ENCODE measurements at places on chromosomes 16 and 17.
A peak's percentile ranks its signal among the peaks of the same experiment; 100 is the strongest.

DNA sequence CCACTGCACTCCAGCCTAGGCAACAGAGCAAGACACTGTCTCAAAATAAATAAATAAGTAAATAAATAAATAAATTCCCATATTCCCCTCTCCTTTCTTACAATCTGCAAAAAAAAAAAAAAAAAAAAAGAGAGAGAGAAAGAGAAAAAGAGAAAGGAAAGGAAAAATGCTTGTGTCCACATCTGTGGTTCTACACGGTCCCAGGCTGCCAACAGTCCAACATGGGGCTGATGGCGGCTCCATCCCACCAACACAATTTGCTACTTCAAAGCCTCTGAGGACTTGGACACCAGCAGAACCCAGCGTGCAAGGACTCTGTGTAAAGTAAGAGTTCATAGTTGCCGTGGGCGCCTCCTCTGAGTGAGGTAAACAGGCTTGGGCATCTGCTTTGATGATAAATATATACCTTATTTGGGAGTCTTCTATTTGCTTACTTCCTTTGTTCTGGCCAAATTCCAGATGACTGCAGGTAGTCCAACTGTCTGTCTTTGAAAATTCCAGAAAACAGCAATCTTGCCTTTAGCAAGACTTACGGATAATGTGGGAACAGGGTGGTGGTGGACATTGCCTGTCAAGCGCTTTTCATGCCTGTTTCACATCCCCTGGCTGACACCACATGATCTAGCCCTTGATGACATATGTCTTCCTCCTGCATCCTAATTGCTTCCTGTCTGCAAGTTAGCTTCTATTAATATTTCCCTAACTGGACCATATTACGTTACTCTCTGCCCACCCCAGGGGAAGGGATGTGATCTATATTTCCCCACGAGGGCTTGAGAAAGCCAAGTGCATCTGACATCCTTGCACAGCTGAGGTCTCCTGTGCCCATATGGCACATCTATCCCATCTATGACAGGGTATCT is 10.1 kb downstream of the LITAF start:
- DNase-seq: peak; percentile 56

- DNase-seq: no peak
Observed at GRCh38 chr17:48800626-48801217, 16.3 kb downstream of the TTLL6 start.

GRCh38 chr17:35998756-35999155 is 2.6 kb downstream of the CCL15 start:
- no peak for DNase-seq

DNA sequence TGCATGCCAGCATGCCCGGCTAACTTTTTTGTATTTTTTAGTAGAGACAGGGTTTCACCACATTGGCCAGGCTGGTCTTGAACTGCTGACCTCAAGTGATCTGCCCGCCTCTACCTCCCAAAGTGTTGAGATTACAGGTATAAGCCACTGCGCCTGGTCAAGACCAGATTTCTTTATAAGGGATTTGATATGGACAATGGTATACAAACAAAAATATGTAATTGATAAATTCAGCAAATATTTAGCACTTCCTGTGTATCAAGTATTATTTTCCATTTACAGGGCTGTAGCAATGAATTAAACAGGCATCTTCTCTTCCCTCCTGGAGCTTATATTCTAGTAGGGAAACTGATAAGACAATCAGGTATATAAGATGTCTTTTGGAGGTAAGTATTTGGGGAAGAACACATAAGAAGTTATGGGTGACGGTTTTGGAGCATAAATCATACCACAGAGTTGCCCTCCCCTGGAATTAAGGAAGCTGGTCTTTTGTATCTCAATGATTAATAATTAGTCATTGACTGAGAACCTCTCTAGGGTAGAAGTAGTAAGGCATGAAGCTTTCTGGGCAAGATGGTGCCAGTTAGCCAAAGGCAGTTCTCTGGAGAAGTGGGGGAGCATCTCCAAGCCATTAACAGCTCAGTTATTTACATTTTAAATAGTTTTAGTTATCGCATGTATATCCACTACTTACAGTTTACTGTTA is 35.8 kb downstream of the TANC2 start:
- no peak for DNase-seq

DNA sequence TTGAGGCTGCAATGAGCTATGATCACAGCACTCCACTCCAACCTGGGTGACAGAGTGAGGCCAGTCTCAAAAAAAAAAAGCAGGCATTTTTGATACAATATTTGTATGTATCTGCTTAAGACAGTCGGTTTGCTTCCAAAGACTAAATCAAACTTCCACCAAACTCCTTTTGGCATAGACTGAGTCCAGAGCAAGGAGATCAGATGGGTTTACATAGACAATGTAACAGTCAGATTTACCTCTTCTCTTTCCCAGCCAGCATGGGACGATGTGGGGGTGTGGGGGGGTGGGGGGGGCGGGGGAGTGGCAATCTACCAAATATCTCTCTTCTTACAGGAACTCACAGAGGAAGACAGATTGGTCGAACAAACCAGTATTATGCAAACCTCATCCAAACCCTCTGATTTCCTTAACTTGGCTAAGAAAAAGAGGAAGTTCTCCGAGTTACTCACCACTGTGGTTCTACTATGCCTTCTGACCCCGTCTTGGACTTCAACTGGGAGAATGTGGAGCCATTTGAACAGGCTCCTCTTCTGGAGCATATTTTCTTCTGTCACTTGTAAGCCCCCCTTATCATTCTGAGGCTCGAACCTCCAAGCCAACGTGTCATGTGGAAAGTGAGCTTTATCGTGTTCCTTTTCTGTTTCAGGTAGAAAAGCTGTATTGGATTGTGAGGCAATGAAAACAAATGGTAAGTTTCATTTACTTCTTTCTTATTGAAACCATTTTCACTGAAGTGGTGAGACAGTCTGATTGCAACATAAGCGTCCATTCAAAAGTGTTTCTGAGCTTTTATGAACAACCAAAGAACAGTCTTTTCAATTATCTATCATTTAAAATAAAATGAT is at the start of gene MILR1:
MILR1 (plus strand) TSS at position 451 of the 848 bp plus-strand sequence; CDS start at position 505, 54 bp downstream.
- peak; percentile 27 for DNase-seq

DNA sequence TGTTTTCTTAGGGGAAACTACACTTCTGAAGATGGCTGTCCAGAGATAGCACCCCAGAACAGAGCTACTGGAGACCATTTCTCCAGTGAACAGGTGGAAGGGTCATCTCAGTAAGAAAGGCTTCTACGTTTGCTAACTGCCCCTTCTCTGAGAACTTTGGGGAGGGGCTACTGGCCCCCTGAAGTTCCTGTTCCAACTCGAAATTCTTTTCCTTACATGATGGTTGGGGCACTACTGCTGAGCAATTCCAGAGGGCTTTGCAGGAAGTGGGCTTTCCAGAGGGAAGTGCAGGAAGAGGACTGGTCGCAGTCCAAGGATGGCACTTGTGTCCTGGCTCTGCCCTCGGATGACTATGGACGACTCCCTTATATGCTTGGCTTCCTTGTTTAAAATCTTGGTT is 31.2 kb downstream of the TOM1L2 start:
- no peak for DNase-seq

DNA sequence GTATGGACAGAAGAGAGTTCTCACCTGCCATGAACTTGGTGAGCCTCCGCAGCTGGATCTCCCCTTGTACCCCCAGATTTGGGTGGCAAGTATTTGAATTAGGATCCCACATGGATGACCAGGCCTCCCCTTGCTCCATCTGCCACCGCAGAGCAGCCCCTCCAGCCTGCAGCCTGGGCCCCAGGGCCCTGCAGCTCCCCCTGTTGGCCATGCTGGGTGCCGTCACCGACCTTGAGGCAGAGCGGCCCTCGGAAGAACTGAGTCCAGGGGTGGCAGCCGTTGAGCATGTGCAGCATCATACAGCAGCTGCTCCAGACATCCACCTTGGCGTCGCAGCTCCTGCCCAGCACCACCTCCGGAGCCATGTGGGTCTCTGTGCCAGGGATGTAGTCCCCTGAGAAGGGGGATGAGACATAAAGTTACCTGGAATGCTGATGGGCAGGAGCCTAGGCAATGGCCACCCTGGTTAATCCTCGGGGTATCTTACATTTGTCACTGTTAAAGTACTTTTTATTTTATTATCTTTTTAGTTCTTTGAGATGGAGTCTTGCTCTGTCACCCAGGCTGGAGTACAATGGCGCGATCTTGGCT is 9.0 kb upstream of the SPATA32 start:
- DNase-seq: no peak
